ENCODE measurements at places on chromosomes 2 and 18. TPM values are rescaled to one million over a fixed set of nuclear protein-coding genes. Genes with fewer than 3 reads are reported as not detected.

DNA sequence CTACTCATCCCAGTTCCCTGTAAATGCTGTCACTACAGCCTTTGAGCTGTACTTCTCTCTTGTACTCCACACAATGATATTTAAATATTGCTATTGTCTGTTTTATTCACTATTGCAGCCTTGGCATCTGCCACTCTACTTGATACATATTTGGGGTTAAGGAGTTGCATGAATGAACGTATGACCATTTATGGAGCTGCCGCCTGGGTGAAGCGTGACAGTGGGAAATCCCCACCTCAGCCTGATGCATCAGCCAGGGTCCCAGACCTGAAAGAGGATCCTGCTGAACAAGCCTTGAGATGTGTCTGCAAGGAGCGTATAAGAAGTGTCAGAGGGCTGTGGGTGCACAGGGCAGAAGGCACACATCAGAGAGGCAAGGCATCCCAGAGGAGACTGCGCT, 39.1 kb downstream of the MRPL35 start:
- DNase-seq: no peak
- peaks cover 23% of the 10 kb centered on the region for H3K4me1 ChIP-seq
- H3K27me3 ChIP-seq: no peaks in the 10 kb centered on the region
- no peaks in the 10 kb centered on the region for H3K36me3 ChIP-seq

DNA sequence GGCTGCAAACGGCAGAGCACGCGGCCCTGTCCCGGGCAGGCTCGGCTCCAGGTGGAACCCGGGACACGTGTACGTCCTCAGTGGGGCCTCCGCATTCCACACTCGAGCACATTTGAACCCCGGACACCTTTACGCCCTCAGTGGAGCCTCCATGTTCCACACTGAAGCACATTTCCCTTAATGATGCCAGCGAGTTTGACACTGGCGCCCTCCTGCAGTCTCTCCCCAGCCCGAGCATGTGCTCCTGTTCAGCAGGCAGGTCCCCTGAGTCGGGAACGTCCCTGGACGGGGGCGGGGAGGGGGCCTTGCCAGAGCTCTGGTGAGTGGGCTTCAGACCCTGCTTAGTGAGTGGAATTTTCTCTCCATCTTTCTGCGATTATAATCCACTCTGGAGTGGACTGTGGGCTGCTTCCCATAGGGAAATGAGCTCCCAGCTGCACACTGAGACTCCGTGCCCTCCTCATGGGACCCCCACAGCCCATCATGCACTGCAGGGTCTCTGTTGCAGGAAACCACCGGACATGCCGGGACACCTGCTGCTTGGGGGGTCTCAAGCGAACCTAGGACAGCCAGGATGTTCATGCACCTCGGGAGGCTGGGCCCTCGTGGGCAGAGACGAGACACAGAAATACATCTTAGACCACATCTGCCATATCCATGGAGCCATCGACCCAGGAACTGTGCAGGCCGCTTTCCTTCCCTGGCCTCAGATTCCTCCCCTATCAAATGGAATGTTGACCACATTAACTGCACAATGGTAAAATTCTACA, 70.3 kb upstream of the SNTG2 start:
- peaks cover 34% of the 10 kb centered on the region for H3K27me3 ChIP-seq
- DNase-seq: peak; percentile 3
- no peaks in the 10 kb centered on the region for H3K36me3 ChIP-seq
- no peak overlapping the region for H3K27ac ChIP-seq
- H3K4me3 ChIP-seq: no peak overlapping the region
- no peaks in the 10 kb centered on the region for H3K4me1 ChIP-seq

DNA sequence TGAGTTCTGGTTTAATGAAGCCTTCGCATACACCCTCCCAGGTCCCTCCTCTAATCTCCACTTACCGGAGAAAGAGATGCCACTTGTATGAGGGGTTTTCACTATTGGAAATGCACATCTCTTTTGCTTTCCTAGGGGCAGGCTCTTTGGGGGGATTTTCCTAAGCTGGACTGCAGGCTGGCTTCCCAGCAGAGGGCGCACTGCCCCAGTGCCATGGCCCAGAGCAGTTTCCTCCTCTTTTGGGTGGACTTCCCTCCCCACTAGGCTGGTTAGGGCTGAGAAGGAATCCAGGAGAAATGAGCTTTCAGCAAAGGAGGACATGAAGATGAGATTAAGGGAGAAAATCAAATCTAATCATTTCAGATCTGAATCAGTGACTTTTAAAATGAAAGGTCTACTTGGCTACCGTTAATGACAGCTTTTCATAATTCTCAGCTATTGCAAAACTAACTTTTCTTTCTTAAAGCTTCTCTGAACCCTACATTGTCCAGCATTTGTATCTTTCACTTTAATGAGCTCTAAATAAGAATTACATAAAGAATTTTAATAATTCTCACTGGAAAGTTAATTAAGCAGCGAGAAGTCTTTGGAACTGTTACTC, 784.1 kb upstream of the FANCL start:
- DNase-seq: peak; percentile 24
- no peak overlapping the region for H3K27ac ChIP-seq
- no peaks in the 10 kb centered on the region for H3K4me1 ChIP-seq

DNA sequence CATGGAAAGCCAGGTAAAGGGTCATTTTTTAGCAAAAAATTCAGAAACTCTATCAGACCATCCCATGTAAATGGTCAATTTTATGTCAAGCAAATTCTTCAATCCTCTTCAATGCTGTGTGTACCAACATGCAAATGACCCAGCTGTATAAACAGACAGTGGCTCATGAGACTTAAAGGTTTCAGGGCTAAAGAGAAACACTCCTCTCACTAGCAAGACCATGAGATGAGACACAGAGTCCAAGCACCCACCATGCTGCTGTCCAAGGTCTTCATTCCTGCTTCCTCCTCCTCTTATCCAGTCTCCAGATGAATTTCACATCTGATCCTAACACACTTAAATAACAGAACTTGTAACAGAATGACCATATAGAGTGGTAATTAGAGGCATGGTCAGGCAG, 30.8 kb upstream of the ONECUT2 start:
- H3K36me3 ChIP-seq: no peaks in the 10 kb centered on the region
- no peak overlapping the region for H3K27ac ChIP-seq
- DNase-seq: no peak
- peaks cover 3% of the 10 kb centered on the region for H3K27me3 ChIP-seq
- no peak overlapping the region for H3K4me3 ChIP-seq

GRCh38 chr2:60992985-60993392, 24.5 kb upstream of the PEX13 start:
- no peaks in the 10 kb centered on the region for H3K4me1 ChIP-seq
- no peak for DNase-seq
- H3K27me3 ChIP-seq: no peaks in the 10 kb centered on the region
- H3K36me3 ChIP-seq: peaks cover 14% of the 10 kb centered on the region
- no peak overlapping the region for H3K4me3 ChIP-seq

TCF23 gene
- not detected for total RNA-seq

CD8B gene
- not detected for total RNA-seq

GRCh38 chr18:29457316-29457889, 1280.5 kb upstream of the CDH2 start:
- no peaks in the 10 kb centered on the region for H3K4me1 ChIP-seq
- no peaks in the 10 kb centered on the region for H3K27me3 ChIP-seq
- H3K4me3 ChIP-seq: no peak overlapping the region
- no peak for DNase-seq
- H3K36me3 ChIP-seq: no peaks in the 10 kb centered on the region

DNA sequence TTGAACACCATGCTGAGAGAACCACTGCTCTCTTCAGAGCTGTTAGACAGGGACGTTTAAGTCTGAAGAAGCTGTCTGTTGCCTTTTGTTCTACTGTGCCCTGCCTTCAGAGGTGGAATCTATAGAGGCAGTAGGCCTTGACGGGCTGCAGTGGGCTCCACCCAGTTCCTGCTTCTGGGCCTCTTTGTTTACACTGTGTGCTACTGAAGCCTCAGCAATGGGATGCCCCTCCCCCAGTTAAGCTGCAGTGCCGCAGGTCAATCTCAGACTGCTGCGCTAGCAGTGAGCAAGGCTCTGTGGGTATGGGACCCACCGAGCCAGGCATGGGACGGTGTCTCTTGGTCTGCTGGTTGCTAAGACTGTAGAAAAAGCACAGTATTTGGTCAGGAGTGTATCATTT, 162.3 kb upstream of the NXPH2 start:
- no peaks in the 10 kb centered on the region for H3K27me3 ChIP-seq
- H3K4me1 ChIP-seq: no peaks in the 10 kb centered on the region
- no peaks in the 10 kb centered on the region for H3K36me3 ChIP-seq

GRCh38 chr2:169139145-169139544, 69.8 kb downstream of the DHRS9 start:
- H3K27ac ChIP-seq: no peak overlapping the region
- no peak for DNase-seq
- peaks cover 16% of the 10 kb centered on the region for H3K36me3 ChIP-seq
- peaks cover 8% of the 10 kb centered on the region for H3K4me1 ChIP-seq

DNA sequence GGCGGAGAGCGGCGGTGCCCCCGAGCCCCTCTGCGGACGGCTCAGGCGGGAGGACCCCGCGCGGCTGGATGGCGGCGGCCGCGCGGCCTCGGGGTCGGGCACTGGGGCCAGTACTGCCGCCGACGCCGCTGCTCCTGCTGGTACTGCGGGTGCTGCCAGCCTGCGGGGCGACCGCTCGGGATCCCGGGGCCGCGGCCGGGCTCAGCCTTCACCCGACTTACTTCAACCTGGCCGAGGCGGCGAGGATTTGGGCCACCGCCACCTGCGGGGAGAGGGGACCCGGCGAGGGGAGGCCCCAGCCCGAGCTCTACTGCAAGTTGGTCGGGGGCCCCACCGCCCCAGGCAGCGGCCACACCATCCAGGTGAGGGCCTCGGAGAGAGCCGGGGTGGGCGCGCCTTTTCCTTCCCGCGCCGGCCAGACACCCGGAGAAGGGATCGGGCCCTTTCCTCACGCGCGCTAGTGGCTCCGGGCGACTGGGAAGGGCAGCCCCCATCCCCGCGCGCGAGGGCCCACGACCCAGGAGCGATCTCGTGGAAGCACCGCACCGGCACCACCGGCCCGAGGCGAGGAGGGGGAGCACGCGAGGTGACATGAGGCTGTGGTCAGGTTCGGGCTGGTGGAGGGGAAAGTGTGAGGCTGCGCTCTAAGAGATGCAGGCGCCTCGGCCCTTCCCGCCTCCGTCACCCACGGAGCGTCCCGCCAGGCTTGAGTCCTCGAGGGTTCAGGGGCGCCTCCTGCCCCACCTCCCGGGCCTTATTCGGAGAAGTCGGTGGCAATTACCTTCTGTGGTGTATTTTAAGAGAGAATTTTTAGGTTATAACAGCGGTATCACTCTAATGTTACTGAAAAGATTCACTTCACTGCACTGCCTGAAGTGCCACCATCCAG, 607 bp downstream of the LAMA3 start:
- H3K36me3 ChIP-seq: no peaks in the 10 kb centered on the region
- H3K4me3 ChIP-seq: peak overlapping the region; percentile 43
- peaks cover 6% of the 10 kb centered on the region for H3K4me1 ChIP-seq
- H3K27me3 ChIP-seq: peaks cover 43% of the 10 kb centered on the region
- no peak overlapping the region for H3K27ac ChIP-seq

DNA sequence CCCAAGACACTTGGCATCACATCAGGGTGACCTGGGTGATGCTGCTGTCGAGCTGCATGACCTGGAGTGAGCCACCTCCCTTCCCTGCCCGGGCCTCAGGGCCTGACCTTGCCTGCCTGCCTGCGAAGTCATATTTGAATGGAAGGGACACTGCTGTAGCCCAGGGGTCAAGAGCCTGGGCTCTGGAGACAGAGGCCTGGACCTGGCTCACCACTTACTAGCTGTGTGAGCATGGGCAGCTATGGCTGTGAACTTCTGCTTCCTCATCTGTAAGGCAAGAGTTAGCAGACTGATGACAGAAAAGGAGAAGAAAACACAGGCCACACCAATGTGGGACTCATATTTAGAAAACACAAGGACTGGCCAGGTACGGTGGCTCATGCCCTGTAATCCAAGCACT, 118.7 kb downstream of the ZFP36L2 start:
- H3K36me3 ChIP-seq: peaks cover 1% of the 10 kb centered on the region
- DNase-seq: no peak
- H3K4me1 ChIP-seq: peaks cover 26% of the 10 kb centered on the region
- H3K27me3 ChIP-seq: no peaks in the 10 kb centered on the region

DNA sequence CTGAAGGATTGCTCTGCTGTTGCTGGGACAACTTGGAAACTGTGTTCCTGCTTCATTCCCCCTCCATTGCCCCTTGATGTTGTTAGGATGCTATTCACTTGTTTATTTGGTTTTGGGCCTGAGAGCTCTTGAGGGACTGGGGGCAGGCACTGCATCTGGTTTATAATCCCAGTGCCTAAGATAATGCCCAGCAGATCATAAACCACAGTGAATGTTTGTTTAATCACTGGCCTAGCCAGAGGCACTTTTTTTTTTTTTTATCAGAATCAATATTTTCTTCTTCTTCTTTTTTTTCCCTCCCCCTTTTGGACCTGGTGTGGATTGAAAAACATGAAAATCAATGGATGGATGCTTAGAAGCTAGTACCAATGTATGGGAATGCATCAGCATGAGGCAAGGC, 38.1 kb downstream of the KCNS3 start:
- no peak overlapping the region for H3K4me3 ChIP-seq
- H3K4me1 ChIP-seq: peaks cover 3% of the 10 kb centered on the region
- H3K27ac ChIP-seq: peak overlapping the region; percentile 27
- no peaks in the 10 kb centered on the region for H3K36me3 ChIP-seq

DNA sequence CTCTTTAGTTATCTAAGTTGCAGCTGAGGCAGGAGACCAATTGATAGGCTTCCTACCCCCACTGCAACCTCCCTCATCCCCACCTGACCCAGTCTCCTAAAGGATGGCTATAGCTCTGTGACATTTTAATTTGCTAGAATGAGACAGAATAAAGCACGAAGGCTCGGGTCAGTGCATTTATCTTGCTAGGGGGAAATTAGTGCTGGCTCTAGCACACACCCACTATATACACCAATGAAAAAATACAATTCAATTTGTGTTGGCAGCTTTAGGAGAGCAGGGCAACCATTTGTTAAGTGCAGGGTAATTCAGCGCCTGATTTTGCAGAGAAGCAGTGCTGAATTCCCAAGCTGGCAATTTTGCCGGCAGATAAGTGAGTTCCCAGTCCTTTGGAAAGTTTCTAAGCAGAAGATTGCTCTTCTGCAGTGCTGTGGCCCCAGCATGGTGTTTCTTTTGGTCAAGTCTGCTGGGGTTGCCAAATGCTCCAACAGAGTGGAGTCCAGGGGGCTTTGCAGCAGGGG, 346.0 kb downstream of the ALK start:
- no peaks in the 10 kb centered on the region for H3K36me3 ChIP-seq
- no peak overlapping the region for H3K4me3 ChIP-seq
- no peaks in the 10 kb centered on the region for H3K4me1 ChIP-seq

DNA sequence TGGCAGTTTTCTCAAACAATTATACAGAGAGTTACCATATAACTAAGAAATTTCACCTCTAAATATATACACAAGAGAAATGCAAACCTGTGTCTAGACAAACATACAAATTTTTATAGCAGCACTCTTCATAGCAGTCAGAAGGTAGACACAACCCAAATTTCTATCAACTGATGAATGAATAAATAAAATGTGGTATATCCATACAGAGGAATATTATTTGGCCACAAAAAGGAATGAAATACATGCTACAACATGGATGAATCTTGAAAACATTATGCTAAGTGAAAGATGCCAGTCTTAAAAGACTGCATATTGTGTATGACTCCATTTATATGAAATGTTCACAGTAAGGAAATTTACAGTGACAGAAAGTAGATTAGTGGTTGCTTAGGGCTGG, 30.6 kb upstream of the KDM3A start:
- peaks cover 2% of the 10 kb centered on the region for H3K27me3 ChIP-seq
- H3K4me3 ChIP-seq: no peak overlapping the region
- H3K4me1 ChIP-seq: peaks cover 2% of the 10 kb centered on the region
- no peaks in the 10 kb centered on the region for H3K36me3 ChIP-seq
- no peak for DNase-seq
- no peak overlapping the region for H3K27ac ChIP-seq

- no peak overlapping the region for H3K27ac ChIP-seq
- H3K4me3 ChIP-seq: no peak overlapping the region
- peaks cover 19% of the 10 kb centered on the region for H3K4me1 ChIP-seq
- H3K27me3 ChIP-seq: peaks cover 10% of the 10 kb centered on the region
Measured at GRCh38 chr2:16167870-16168426, 227.6 kb downstream of the MYCN start.
